ENCODE measurements at places on chromosomes 7 and 10.

DNA sequence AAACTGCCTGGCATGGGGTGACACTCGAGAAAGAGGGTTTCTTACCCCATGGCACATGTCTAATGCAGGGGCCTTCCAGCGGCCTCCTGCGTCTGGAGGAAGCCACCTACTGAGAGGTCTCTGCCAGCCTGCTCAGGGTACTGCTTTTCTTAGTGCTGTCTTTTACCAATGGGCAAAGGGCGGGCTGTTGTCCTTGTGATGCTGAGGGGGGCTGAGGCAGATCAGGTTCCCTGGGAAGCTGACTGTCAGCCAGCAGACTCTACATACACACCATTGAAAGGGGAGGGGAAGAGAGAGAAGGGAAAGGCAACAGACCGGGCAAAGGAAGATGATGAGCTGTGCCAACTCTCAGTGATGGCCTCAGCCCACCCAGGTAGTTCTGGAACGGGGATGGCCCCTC is 48.7 kb downstream of the COL13A1 start:
- no peak for DNase-seq

- no peak for DNase-seq
Measured at GRCh38 chr7:113256883-113257531, 138.7 kb upstream of the SMIM30 start.

GRCh38 chr7:112876877-112877276 is 86.7 kb upstream of the TMEM168 start:
- DNase-seq, result no peak

DNA sequence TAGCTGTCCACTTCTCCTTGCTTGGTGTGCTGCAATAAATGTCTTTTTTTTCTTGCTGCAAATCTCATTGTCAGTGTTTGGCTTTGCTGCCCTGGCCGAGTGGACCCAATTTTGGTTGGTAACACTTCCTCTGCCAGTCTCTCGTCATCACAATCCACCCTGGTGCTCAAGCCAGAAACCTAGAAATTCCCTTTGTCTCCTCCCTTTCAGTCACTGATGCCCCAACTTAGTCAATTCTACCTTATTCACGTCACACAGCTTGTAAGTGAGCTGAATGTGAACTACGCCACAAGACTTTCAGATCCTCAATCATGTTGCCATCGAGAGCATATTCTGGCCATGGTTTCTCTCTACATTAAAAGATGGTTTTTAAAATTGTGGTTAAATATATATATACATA is 13.0 kb upstream of the FRA10AC1 start:
- no peak for DNase-seq

DNA sequence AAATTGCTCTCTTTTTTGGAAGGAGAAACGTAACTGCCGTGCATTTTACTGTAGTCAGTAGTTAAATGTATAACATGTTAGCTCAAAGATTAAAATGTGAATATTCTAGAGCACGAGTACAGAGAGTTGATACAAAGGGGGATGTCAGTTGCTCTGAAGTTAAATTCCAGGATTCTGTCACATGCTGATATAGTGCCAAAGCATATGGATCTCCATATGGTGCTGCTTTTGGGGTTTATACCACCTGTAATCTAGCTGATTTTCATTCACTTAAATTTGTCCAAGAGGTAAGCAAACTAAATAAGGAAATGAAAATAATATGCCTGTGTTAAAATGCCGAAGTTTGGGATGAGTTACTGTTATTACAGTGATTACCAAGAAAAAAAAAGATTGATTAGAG is 298.6 kb downstream of the EXOC4 start:
- peak; percentile 38 for DNase-seq

GRCh38 chr7:28413011-28413410 is 693 bp downstream of the CREB5 start:
- no peak for DNase-seq

- no peak for DNase-seq
Measured at GRCh38 chr7:41967156-41967555, 264.3 kb upstream of the INHBA start.

DNA sequence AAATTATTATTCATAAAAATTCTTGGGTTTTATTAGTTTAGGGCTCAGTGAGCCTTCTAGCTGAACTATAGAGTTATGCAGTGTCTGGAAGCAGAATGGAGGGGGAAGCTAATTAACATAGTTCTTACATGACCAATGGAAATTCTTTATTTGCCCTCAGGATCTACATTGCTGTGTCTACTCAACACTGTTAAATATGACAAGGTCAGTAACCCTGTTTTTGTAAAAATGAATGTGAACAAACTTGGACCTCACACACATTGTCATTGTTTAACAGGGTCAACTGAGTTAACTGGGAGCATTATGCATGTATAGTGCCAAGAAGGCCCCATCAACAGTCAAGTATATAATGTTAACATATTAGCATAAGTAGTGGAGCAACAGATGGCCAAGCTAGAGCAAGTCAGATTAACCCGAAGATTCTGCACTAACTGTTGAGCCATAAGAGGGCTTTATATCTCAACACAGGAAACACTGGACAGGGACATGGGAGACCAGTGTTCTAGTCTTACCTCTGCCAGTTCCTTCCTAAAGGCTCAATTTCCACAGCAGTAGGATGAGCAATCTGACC is 122.5 kb upstream of the SEM1 start:
- DNase-seq, result peak; percentile 53

DNA sequence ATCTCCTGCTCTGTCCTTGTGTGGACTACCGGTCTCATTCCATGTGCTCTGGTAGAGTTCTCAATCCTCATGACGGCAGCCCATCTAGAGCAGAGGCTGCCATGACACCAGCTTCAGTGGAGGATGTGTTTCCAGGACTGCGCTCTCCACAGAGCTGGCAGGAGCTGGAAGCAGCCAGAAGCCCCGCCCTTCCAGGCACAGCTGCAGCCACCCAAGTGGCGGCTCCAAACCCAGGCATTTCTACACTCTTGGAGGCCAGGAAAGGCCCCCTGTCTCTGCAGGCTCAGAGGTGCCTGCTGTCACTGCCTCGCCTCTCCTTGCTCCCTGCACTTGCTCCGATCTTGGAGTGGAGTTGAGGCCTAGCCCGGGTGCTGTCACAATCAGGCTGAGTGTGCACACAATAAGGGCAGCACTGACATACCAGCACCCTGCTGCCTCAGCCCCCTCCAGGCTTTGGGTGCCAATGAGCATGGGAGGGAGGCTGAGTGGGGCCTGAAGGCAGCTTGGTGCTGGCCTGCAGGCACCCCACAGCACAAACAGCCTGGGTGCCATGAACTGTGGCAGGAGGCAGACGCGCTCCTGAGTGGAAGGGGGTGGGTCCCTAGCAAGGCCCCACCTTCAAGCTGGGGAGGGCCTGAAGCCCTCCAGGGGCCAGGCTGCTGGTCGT is 122.1 kb downstream of the LRRN3 start:
- DNase-seq, result no peak

DNA sequence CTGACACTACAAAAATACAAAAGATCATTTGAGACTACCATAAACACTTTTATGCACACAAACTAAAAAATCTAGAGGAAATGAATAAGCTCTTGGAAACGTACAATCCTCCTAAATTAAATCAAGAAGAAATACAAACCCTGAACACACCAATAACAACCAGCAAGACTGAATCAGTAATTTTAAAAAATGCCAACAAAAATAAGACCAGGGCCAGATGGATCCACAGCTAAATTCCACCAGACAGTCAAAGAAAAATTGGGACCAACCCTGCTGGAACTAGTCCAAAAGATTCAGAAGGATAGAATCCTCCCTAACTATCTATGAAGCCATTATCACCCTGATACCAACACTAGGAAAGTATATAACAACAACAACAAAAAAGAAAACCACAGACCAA is 277.4 kb downstream of the AGMO start:
- DNase-seq, result no peak

DNA sequence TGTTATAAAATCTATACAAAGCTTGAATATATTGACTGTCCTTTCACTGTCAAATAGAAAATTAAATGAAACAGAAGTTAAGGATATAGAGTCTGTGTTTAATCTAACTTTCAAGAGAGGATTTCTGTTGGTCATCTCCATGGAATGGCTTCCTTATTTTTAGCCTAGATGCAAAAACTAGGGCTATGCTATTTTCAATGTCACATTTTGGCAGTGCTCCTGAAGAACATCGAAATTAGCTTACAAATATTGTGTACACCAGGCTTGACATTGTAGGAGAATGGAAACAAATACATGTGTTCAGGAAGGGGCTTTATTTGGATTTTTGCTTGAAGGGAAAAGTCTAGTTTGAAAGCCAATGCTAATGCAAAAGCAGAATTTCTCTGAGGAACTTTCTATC is 295.4 kb downstream of the CDK14 start:
- no peak for DNase-seq

GRCh38 chr10:130989670-130990232 is 321.8 kb downstream of the TCERG1L start:
- DNase-seq, result no peak

DNA sequence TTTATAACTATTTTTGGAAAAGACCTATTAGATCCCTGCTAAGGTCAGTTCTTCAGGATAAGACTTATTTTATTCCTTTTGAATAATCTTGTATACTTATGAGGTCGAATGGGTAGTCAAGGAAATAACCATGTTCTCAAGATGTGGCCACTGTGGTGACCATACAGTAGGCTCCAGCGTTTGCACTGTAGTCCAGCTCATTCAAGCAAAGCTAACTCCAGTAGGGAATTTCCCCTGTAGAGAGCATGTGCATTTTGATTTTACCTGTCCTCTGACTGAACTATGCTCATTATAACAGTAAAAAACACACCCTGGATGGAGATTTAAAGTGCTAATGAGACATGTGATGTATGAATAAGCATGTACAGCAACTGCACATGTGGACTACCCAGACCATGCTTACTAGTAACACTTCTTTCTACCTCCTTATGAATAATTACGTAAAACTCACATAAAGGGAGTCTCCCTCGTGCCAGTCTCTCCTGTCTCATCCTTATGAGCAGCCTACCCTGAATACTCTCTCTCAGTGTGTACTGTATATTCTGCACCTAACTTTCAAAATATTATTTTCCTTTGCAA is 32.4 kb upstream of the SEMA3E start:
- no peak for DNase-seq

DNA sequence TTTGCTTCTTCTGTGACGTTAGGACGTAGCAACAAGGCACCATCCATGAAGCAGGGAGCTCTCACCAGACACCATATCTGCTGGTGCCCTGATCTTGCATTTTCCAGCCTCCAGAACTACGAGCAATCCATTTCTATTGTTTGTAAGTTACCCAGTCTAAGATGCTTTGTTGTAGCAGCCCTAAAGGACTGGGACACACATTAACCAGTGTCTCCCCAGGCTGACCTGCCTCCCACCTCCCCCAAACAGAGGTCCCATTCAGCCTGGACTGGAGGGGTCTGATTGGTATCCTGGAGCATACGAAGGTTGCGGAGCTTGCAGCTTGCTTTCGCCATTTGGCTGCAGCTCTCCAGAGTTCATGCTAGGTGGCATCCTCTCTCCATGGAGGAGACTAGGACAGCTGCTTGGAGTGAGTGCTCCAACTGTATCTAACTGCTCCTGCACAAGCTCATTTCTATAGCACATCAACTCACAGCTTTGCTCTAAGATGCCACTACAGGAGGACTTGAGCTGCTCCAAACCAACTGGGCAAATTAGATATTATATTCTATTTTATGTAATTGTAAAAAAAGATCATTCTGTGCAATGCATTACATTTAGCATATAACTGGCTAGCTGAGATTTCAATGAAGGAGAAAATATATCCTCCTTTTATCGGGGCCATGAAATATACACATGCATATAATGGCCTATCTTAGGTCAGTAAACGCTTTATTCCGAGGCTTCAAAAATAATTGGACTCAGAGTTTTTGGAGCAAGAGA is 8.0 kb upstream of the GRK5 start:
- peak; percentile 62 for DNase-seq

- peak; percentile 88 for DNase-seq
Measured at GRCh38 chr7:70072220-70072619, 473.9 kb downstream of the AUTS2 start.

- DNase-seq, result no peak
Measured at GRCh38 chr7:17706275-17706674, 234.0 kb downstream of the SNX13 start.

- DNase-seq, result no peak
Measured at GRCh38 chr7:41637049-41637448, 65.8 kb downstream of the INHBA start.

DNA sequence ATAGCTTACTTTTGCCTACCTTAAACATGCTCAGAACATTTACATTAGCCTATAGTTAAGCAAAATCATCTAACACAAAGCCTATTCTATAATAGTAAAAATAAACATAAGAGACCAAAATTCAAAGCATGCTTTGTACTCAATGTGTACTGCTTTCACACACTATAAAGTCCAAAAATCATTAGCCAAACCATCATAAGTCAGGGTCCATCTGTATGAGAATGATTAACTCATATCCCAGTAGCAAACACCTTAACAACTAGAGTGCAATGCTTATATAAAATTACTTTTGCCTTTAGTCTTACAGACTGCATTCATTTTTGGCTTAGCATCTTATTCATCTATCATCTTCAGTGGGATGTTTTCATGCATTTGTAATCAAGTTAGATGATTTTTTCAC is 49.4 kb upstream of the VWC2 start:
- DNase-seq, result no peak

DNA sequence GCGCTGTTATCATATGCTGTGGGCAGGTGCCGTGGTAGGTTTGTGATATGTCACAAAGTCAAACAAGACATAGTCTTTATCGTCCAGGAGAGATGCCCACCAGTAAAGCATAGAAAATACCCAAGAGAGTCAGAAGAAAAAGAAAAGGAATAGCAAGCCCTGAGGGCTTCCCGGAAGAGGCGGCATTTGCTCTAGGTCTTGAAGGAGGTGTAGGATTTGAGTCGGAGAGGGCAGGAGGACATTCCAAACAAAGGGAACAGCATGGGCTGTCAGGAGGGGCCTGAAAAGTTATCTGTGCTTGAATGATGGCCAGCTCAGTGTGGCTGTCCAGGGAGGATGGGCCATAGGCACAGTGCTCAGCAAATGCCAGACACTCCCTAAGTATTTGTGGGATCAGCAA is 42.2 kb downstream of the COL13A1 start:
- no peak for DNase-seq

- DNase-seq, result peak; percentile 11
Measured at GRCh38 chr10:74949843-74950765, 123.7 kb downstream of the KAT6B start.

GRCh38 chr7:111605246-111605645 is 43.0 kb upstream of the IMMP2L start:
- DNase-seq, result no peak

DNA sequence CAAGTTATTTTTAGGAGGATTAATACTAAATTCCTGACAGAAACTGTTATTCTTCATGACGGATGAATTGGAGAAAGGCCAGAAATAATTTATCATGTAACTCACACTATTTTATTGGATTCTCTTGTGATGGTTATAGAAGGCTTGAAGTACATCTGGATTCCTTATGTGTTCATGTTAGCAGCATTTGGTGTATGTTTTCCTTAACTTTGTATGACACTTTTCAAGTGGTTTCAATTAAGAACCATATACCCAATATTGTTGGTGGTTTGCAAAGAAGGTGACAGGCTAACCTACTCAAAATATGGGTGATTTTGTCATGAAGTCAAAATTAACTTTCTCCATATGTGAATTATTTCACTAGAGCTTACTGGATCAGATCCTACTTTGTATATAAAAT is 532.2 kb upstream of the CNTNAP2 start:
- no peak for DNase-seq

Measured in NCI-H524 (cell line).